Muscle of leg (tissue), 16 donors: ENCODE measurements at places on chromosomes 2 and 18. TPM values are rescaled to one million over a fixed set of nuclear protein-coding genes. Genes with fewer than 3 reads are reported as not detected.

- no peaks in the 10 kb centered on the region for H3K27me3 ChIP-seq
- no peak overlapping the region for H3K27ac ChIP-seq
- DNase-seq = no peak
- no peaks in the 10 kb centered on the region for H3K36me3 ChIP-seq
Measured at GRCh38 chr2:12778811-12779579, 62.3 kb downstream of the TRIB2 start.

DNA sequence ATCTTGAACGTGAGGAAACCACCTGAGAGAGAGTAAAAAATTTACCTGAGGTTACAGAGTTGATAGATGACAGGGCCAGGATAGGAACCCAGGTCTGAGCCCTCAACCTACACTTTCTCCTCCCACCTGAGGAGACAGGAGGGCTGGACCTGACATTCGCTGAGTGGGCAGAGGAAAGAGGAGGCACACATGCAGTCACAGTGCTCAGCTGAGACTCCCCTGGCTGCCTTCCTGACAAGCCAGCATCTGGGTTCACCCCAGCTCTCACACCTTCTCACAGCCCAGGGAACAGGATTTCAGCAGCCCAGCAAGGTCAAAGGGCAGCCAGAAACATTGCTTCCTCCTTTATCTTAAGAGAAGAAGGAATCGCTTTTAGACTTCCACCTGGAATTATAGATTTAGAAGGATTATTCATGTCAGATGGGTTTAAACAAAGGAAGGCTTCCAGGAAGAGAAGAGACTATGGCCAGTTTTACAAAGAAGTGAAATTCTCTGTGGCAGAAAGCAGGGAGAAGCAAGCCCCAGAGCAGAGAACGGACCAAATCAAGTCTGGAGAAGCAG lies 18.1 kb upstream of the PKDCC start:
- H3K27me3 ChIP-seq = no peaks in the 10 kb centered on the region
- H3K27ac ChIP-seq = no peak overlapping the region

GRCh38 chr2:217858519-217859491 lies 144.0 kb downstream of the TNS1 start:
- H3K27ac ChIP-seq = peak overlapping the region; percentile 94
- H3K27me3 ChIP-seq = no peaks in the 10 kb centered on the region
- H3K4me1 ChIP-seq = peaks cover 79% of the 10 kb centered on the region
- H3K4me3 ChIP-seq = peak overlapping the region; percentile 63

DNA sequence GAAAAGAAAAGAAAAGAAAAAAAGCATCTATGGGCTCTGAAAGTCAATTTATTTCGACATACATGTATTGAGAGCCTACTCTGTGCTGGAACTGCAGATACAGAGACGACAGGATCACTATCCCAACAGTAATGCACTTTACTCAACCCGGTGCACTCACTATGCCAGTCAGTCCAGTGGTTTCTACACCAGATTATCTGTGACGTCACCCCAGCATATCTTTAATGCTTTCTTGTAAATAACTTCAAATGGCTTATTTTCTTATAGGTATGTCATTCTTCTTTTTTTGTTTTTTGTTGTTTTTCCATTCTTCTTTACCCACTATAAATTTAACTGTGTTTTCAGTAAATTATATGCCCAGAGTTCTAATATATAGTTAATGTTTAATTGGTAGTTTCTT lies 800.0 kb upstream of the FANCL start:
- no peaks in the 10 kb centered on the region for H3K36me3 ChIP-seq
- no peak for DNase-seq
- no peak overlapping the region for H3K27ac ChIP-seq
- no peaks in the 10 kb centered on the region for H3K27me3 ChIP-seq
- H3K4me3 ChIP-seq = no peak overlapping the region

DNA sequence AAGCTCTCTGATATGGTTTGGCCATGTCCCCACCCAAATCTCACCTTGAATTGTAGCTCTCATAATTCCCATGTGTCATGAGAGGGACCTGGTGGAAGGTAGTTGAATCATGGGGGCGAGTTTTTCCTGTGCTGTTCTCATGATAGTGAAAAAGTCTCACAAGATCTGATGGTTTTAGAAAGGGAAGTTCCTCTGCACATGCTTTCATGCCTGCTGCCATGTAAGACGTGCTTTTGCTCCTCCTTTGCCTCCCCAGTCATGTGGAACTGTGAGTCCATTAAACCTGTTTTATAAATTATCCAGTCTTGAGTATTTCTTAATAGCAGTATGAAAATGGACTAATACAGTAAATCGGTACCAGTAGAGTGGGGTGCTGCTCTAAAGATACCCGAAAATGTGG lies 34.9 kb downstream of the LTBP1 start:
- no peaks in the 10 kb centered on the region for H3K27me3 ChIP-seq
- DNase-seq = no peak
- H3K27ac ChIP-seq = no peak overlapping the region

- H3K36me3 ChIP-seq = no peaks in the 10 kb centered on the region
- H3K4me1 ChIP-seq = no peaks in the 10 kb centered on the region
- DNase-seq = no peak
- H3K4me3 ChIP-seq = no peak overlapping the region
- no peak overlapping the region for H3K27ac ChIP-seq
Measured at GRCh38 chr2:105584435-105585010, 160.2 kb upstream of the NCK2 start.

DNA sequence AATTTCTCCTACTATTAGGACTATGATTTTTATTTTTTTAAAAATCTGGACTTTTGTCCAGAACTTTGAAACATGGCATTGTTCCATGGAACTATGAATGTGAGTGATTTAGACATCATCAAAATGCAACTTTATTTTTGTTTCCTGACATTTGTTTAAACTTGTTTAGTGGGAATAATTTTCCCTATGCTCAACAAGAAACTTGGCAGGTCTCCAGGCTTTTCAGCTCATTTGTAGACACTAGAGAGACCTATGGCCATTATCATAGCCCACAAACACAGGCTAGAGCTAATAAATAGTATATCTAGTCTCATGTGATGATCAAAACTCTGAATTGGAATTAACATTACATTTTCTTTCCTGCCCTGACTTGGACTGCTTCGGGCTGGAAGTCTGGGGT lies 145.1 kb upstream of the CELF4 start:
- no peaks in the 10 kb centered on the region for H3K36me3 ChIP-seq
- peak; percentile 92 for DNase-seq
- H3K4me1 ChIP-seq = peaks cover 7% of the 10 kb centered on the region
- H3K4me3 ChIP-seq = no peak overlapping the region
- H3K27ac ChIP-seq = no peak overlapping the region

GRCh38 chr2:121234144-121234543 lies 50.9 kb downstream of the TFCP2L1 start:
- DNase-seq = no peak
- H3K4me3 ChIP-seq = no peak overlapping the region
- peaks cover 6% of the 10 kb centered on the region for H3K4me1 ChIP-seq
- no peak overlapping the region for H3K27ac ChIP-seq
- H3K36me3 ChIP-seq = no peaks in the 10 kb centered on the region
- H3K27me3 ChIP-seq = peaks cover 5% of the 10 kb centered on the region

DNA sequence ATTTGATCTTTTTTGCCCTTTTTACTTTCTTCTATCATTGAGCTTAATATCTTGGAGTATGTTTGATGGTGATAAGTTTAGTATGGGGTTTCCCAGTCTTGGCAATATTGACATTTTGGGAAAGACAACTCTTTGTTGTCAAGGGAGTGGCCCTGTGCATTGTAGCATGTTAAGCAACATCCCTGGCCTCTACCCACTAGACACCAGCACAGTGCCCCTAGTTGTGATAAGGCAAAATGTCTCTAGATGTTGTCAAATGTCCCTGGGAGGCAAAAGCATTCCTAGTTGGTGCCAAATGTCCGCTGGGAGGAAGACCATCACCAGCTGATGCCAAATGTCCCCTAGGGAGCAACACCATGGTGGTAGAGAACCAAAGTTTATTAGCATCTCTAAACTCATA lies 28.2 kb downstream of the GULP1 start:
- no peak overlapping the region for H3K27ac ChIP-seq
- H3K4me1 ChIP-seq = no peaks in the 10 kb centered on the region
- no peak for DNase-seq
- no peak overlapping the region for H3K4me3 ChIP-seq
- H3K27me3 ChIP-seq = no peaks in the 10 kb centered on the region

- H3K27ac ChIP-seq = no peak overlapping the region
- peaks cover 7% of the 10 kb centered on the region for H3K36me3 ChIP-seq
- no peaks in the 10 kb centered on the region for H3K27me3 ChIP-seq
- no peaks in the 10 kb centered on the region for H3K4me1 ChIP-seq
- no peak for DNase-seq
Measured at GRCh38 chr2:20689428-20690264, 22.7 kb downstream of the GDF7 start.

DNA sequence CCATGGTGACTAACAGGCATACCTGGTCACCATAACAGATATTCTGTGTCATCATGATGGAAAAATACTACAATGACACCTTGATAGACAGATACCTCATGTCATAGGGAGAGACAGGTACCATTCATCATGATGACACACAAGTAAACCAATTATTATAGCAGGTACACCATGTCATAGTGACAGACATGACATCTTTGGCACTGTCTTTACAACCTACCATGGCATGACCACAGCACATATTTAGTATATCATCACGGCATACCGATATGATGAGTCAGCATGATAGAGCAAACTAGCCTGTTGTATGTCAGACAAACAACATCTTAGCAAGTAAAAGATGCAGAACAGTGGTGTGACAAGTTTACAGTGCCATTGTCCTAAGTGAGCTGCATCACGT lies 101.3 kb upstream of the KLHL29 start:
- no peak overlapping the region for H3K4me3 ChIP-seq
- H3K36me3 ChIP-seq = no peaks in the 10 kb centered on the region
- H3K4me1 ChIP-seq = peaks cover 19% of the 10 kb centered on the region
- no peaks in the 10 kb centered on the region for H3K27me3 ChIP-seq
- no peak for DNase-seq

DNA sequence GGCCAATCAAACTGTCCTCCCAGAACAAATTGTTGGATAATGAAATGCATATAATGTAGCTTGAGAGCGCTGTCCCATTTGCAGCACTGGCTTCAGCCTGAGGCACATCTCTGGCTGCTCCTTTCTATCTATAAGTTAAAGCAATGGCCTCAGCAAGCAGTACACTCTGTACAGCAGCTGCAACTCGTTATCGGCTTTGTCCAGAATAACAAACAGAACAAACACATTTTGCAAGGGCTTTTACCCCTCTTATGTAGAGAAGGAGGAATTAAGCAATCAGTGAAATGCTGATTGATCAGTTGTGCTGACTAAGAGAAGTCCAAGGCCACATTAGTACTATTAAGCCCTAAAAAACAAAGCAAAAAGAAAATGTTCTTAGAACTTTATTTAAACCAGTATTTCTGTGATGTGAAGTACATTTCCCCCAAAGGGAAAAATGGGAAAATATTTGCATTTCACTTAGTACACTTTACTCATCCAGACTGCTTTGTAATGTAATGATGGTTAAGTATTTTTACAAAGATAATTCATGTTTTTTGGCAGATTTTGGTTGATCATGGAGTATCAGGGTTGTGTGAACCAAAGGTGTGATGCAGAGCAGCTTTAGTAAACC lies 15.0 kb upstream of the CPS1 start:
- no peaks in the 10 kb centered on the region for H3K36me3 ChIP-seq
- H3K4me1 ChIP-seq = no peaks in the 10 kb centered on the region
- H3K4me3 ChIP-seq = no peak overlapping the region
- H3K27ac ChIP-seq = no peak overlapping the region

DNA sequence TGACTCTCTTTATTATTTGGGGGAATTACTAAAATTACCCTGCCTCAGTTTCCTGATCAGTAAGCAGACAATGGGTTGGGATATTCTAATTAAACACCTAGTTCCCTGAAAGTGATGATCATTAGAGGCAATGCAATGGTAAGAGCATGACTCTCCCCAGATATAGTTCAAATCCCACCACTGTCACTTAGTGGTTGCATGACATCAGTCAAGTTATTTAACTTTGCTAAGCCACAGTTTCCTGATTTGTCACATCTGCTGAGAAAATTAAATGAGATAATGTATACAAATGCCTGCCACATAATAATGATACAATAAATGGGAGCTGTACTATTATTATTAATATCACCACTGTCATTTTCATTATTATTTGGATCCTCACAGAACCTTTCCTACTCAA lies 29.9 kb downstream of the ZEB2 start:
- no peaks in the 10 kb centered on the region for H3K27me3 ChIP-seq
- H3K4me3 ChIP-seq = no peak overlapping the region
- H3K4me1 ChIP-seq = peaks cover 5% of the 10 kb centered on the region
- H3K27ac ChIP-seq = no peak overlapping the region
- peaks cover 13% of the 10 kb centered on the region for H3K36me3 ChIP-seq

DNA sequence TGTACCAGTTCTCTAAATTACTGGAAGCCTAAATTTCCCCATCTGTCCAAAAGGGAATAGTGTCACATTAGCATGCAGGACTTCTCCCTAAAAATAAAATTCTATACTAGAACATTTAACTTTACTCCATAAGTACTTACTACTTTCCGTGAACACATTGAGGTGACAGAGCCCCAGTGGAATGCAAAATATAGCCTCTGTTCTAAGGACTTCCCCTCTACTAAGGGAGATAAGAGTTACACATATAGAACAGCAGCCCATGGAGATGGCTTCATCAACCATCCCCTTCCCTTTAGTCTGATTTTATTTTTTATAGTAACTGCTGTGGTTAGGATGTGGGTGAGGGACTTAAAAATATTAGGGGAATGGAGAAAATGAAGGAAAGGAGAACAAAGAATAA lies 68.9 kb upstream of the STPG4 start:
- no peak overlapping the region for H3K4me3 ChIP-seq
- H3K27ac ChIP-seq = no peak overlapping the region
- H3K27me3 ChIP-seq = no peaks in the 10 kb centered on the region
- no peaks in the 10 kb centered on the region for H3K36me3 ChIP-seq
- DNase-seq = no peak

GRCh38 chr2:202693503-202693902 lies 58.7 kb downstream of the FAM117B start:
- peaks cover 2% of the 10 kb centered on the region for H3K36me3 ChIP-seq
- DNase-seq = no peak
- H3K4me3 ChIP-seq = no peak overlapping the region

The CABLES1 gene
- total RNA-seq = 3.7 TPM

The ABCG8 gene
- total RNA-seq = not detected

The HOXD12 gene
- total RNA-seq = not detected

The PTPRN gene
- 0.09 TPM for total RNA-seq

The CAB39 gene
- total RNA-seq = 56.1 TPM

The CPS1 gene
- total RNA-seq = 2.1 TPM
